Left renal pelvis (tissue), 4 donors: ENCODE measurements at places on chromosomes 2 and 18. TPM values are rescaled to one million over a fixed set of nuclear protein-coding genes. Genes with fewer than 3 reads are reported as not detected.

DNA sequence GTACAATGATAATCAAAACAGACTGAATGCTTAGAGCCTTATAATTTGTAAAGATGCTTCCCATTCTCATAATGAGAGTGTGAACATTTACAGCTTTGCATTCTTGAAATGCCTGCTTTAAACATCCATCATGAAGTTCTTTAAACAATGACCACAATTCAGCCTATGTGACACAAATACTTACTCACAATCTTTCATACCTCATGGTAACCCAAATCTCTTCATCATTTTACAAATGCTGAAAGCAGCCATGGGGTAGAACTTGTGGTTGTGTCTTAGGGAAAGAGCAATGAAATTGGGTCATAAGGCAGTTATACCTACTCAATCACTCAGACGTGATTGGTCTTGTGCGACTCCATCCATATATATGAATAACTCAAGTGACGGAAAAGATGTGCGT is 140.7 kb downstream of the RND3 start:
- DNase-seq = no peak

DNA sequence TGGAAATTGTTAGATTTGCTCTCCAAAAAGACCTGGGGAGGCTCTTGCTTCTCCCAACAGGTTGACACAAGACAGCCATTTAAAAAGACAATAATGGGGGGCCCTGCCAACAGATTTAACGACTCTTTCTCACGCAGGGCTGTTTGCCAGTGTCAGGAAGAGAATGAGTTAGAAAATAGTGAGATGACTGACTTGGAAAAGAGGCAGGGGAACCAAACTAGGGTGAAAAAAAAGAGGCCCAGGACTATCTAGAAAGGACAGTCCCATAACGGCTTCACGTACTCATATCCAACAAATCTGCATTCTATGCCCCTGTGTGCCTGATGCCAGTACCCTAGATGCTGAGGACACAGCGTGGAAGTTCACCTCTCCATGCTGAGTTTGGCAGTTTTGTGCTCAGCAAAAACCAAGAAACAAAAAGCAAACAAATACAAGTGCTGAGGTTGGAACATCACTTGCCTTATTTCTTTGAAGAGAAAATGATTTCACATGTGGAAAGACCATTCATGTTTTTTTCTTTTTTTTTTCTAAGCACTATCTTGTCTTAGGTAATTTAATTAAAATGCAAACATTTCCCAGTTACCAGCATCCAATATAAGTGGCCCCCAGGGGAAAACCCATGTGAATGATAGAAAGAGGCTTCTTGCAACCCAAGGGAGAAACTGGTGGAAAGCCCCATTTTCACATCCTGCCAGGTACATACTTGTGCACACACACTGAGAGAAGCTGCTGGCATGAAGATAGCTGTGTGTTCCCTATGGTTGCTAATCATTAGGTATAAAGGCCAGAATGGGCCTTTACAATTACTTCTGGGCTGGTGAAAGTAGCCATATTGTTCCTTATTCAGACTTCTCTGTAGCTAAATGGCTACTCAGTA is 10.6 kb upstream of the WIPF1 start:
- DNase-seq = no peak

GRCh38 chr2:132691556-132691955 is 21.6 kb upstream of the LYPD1 start:
- DNase-seq = no peak

TEX51 gene
- polyA plus RNA-seq = not detected

DNA sequence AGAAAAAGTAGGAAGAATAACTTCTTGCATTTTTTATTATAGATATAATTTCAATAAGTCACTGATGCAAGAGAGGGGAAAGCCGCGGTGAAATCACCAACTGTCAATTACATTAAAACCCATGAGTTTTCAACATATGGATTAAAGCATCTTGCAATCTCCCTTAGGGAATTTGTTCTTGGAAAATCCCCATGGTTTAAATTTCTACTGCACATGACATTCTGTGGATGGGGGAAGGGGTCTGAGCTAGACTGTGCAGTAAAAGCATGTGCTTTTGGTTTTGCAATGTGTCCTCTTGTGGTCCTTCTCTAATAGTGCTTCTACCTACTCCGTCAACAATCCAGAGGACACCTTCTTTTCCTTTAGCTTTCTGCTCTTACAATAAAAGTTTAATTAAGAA is 894.0 kb downstream of the DCDC2C start:
- DNase-seq = no peak

- no peak for DNase-seq
Measured at GRCh38 chr2:24843330-24843860, 50.2 kb downstream of the CENPO start.

- DNase-seq = no peak
Measured at GRCh38 chr18:2906704-2907549, 60.1 kb downstream of the EMILIN2 start.

- DNase-seq = no peak
Measured at GRCh38 chr18:5419030-5419429, 123.5 kb upstream of the ZBTB14 start.

CCDC88A gene
- polyA plus RNA-seq = 80.8 TPM

DNA sequence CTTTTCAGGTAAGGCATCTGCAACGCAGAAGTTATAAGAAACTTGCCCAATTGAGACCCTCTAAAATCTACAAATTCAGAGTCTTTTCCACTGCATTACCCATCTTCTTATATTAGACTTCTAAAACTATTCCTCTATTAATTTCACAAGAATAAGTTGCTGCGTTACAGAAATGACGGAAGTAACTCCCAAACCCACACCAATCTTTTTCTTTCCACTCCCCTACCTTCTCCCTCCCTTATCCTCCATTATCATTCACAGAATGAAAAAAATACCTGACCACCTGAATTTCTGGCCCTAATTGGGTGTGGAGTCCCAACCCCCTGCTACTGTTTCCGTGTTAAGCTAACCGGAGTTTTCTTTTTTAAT is 689 bp downstream of the RPRD1A start:
- DNase-seq = no peak

CAPN14 gene
- 0.07 TPM for polyA plus RNA-seq

AOX1 gene
- polyA plus RNA-seq = 3.7 TPM
